ENCODE measurements at places on chromosomes 16 and 17.

- DNase-seq, result no peak
Measured at GRCh38 chr16:72424757-72425156, 252.8 kb upstream of the PMFBP1 start.

- DNase-seq, result no peak
Measured at GRCh38 chr16:69709456-69710084, 16.8 kb downstream of the NQO1 start.

DNA sequence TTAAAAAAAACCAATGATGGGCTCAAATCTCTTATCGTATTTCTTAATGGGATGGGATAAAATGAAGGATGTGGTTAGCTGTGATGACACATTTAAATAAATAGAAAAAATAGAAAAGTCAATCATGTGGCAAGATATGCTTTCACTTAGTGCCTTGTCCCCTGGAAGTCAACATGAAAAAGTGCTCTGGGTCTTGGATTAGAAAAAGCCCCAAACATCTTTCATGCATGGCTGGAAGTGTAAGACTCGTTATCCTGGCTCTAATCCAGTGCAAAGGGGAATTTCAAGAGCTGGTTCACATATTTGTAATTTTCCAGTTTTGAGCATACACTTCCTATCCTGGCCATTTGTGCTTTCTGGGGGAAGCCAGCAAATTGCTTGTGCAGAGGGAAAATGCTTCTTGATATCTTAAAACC is 160.9 kb downstream of the MAP2K6 start:
- no peak for DNase-seq

DNA sequence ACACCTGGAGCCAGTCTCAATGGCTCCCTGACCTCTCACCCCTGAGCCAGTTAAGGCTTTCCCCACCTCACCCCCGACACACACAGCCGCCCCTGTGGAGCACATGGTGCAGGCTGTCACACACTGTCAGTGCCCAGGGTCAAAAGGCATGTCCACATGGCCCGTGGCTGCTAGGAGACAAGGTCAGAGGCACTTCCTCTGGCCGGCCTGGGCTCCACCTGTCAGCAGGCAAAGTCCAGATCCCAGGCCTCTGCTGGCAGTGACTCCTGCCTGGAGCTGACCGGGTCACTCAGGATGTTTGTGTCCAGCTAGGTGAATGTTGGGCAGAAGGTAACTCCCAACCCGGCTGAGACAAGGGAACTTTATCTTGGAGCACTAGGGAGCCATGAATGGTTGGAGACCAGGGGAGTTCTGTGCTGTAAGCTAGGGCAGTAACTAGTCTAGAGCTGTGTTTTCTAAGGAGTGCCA is 6.0 kb downstream of the SREBF1 start:
- no peak for DNase-seq

DNA sequence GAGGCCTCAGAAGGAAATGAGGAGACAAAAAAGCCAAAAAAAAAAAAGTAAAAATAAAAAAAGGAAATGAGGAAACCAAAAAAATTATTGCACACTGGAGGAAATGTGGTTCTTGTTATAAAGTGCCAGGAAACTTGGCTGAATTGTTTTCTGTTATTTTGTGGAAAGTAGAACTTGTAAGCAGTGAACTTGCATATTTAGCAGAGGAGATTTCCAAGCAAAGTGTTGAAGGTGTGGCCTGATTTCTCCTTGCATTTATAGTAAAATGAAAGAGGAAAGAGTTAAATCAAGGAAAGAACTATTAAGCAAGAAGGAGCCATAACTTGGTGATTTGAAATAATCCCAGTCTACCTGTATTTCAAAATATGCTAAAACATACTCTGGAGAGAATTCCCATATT is 34.1 kb upstream of the CPPED1 start:
- DNase-seq, result no peak

GRCh38 chr16:19994466-19995170 is 79.1 kb downstream of the GPR139 start:
- no peak for DNase-seq

DNA sequence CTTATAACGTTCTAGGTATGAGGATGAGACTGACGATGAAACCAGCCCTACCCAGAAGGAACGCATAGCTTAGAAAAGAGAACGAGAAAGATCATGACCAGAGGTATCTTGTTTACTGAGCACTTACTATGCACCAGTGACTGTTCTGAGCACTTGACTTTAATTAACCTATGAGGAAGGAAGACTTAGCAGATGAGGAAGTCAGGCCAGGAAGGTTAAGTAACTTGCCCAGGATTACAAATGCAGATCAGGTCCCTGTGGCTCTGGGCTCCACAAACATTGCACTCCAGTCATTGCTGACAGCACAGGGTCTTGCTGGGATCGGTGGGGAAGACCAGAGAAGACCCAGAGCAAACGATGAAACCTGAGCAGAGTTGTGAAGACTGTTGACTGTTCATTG is 7.1 kb downstream of the KRT13 start:
- DNase-seq, result no peak

GRCh38 chr17:49002766-49003165 is 5.6 kb downstream of the IGF2BP1 start:
- DNase-seq, result no peak

DNA sequence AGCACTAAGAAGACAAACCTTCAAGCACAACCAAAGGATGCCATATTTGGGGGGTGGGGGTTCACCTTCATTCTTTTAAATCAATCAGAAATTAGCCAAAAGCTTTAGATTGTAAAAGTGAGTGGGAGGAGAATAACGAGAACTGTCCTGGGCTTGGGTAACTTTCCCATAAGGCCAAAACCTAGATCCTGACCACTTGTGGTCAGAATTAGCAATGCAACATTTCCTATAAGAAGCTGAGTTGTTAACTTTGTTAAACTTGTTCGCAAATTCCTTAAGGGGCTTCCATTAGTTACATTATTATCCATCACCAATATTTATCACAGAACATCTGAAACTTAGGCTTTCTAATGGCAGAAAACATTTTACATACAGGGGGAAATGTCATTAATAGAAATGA is 25.1 kb downstream of the STAT5B start:
- no peak for DNase-seq

- no peak for DNase-seq
Measured at GRCh38 chr17:33154869-33155455, 138.1 kb downstream of the ASIC2 start.

- DNase-seq, result no peak
Measured at GRCh38 chr17:50692448-50693035, 15.2 kb downstream of the ANKRD40 start.

DNA sequence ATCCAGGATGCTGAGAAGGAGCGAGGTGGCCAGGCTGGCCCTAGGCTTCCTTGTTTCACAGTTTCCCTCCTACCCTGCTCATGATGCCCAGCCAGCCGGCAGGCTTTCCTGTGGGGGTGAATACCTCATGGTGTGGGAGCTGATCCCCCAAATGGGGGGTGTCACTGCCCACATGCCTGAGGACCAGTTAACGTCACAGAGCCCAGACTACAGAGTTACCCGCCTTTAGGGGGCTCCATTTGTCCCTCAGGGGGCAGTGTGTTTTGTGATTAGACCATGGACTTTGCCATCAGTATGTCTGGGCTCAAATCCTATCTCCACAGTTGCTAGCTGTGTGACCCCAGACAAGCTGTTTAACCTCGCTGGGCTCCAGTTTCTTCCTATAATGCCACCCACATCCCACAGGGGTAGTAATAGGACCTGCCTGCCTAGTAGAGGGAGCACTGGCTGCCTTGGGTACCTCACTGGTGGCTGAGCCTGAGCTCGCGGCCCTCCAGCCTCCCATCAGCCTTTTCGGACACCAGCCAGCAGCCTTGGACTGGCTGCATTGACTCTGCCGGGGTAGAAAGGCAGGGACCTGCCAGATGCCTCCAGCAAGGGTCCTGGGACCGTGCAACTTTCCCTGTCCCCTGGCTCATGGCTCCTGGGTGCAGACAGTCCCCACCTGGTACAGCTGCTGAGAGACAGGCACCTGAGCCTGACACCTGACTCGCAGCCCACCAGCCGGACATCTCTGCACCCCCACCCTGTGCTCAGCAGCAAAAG is 87.5 kb upstream of the GSE1 start:
- no peak for DNase-seq

DNA sequence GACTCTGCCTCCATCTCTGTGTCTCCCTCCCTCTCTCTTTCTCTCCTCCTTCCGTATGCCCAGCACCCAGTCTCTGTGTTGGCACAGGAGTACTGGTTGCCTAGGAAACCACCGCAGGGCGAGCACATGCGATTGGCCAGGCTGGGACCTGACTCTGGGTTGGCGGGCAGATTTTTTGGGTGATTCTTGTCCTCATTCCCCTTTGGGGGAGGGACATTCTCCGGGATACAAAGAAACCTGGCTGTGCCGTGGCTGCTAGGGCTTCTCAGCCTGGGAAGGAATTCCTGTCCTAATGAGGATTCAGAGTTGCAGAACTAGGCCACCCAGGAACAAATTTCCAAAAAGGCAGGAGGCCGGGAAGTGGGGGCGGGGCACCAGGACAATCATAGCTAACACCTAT is 168.9 kb downstream of the SHISA9 start:
- DNase-seq, result no peak

- no peak for DNase-seq
Measured at GRCh38 chr16:13021996-13022395, 120.6 kb downstream of the SHISA9 start.

DNA sequence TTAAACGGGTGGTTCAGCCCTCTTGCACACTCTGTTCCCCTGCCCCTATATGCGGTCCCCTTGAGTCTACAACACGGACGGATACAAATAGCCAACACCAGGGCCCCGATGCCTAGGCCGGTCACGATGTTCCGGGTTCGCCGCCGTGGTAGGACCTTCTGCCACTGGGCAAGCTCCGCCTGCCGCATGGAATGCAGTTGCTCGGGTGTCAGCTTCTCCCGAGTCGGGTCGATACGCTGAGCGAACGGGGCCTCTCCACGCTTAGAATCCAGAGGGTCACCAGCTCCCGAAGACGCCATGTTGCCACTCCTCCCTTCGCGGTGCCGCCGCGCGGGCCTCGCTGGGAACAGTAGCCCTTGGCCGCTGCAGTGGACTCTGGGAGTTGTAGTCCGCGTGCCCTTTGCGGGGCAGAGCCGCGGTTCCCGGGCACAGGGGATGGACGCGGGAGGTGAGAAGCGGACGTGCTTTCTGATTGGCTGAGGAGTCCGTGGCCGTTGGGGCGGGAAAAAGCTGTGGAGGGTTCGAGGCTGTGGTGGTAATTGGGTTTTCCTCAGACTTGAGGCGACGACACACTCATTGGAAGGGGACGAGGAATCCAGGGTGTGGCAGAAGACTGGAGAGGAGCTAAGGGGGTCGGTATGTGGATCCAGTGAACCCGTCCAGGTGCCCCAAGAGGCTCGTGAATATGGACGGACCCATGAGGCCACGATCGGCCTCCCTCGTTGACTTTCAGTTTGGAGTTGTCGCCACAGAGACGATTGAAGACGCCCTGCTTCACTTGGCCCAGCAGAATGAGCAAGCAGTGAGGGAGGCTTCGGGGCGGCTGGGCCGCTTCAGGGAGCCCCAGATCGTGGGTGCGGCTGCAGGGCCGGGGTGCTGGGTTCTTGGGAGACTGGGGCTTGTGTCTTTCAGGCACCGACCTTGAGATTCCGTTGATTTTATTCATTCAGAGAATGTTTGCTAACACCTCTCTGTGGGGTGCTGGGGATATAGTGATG is at the start of the genes CNTD1 and COA3:
TSS of gene CNTD1 (plus strand) at position 479 of the 998 bp plus-strand sequence. CDS start at position 686, 207 bp downstream.
TSS of gene COA3 (minus strand) at position 322 of the 998 bp plus-strand sequence. CDS start at position 299, 23 bp downstream.
- DNase-seq, result peak; percentile 86

DNA sequence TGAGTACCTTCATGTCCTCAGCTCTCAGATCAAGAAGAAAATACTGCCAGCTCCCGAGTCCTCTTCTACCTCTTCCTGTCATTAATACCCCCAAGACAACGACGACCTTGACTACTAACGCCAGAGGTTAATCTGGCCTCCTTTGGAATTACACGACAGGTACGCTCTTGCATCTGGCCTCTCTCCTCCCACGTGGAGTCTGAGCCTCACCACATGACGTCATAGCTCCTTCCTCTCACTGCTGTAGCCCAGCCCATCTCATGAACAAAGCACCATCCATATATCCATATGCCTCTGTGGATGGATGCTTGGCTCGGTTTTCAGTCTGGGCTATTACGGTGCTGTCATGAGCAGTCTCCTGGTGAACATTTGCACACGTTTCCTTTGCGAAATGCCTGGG is 110.2 kb upstream of the TNRC6C start:
- no peak for DNase-seq

DNA sequence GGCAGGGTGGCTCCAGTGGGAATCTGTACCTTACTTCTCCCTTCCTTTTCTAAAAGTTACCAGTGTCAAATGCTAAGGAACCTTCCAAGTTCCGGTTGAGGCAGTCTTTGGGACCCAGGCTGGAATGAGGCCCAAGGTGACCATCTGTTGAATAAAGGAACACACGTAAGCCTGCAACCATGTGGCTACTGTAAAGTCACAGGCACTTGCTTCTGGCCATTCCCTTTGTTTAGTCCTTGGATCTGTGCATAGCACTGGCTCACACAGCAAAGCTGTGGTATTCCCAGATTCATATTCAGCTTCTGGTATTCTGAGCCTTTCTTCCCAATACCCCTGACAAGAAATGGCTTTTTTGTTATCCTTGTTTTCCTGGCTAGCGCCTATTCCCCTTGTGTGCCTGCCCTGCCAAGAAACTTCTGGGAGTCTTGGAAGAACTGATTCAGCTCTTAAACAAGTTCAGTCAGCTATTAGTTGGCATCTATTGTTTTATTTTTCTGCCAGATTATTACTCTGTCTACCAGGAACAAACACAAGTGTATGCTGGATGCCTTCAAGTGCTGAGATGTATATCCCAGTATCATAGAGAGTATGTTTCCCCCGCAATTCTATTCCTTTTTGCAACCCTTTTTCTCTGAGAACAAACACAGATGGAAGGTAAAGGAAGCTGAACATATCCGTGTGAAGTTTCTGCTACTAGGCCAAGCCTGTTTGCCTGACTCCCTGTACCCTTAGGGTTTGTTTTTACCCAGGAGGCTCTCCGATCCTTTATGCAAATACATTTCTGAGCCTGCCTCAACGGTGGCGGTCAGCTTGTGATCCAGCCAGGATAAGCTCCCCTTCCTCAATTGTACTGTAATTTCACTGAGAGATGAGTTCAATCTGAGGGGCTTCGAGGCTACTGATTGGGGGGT is 13.2 kb downstream of the TMEM238L start:
- DNase-seq, result no peak

DNA sequence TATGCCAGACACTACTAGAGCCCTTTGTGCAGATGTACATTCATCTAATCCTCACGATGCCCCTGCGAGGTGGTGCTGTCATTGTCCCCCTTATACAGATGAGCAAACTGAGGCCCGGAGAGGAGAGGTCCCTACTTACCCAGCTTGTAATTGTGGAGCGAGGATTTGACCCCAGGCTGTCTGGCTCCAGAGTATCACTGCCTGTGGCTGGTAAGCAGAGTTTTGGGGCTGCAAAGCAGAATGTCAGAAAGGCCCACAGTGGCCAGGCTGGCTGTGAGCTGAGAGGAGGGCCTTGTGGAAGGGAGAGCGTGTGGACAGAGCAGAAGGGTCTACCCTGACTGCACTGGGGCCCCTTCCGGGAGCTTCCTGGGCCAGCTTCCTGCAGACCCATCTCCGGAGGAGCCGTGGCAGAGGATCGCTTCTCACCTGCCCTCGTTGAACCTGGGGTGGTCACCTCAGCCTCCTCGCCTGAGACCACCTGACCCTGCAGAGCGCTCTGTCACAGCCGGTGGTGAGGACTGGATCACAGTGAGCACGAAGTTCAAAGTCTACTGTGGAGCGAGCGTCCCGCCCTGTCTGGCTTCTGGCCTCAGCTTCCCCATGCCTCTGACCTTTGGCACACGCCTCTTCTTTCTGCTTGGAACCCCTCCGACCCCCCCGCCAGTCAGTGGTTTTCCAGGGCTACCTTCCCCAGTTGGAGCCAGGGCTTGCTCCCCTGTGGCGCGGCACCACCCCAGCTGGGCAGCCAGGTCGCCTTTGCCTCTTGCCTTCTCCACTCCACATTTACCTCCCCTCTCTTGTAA is 12.1 kb downstream of the CMIP start:
- no peak for DNase-seq

- no peak for DNase-seq
Measured at GRCh38 chr17:78276098-78276887, 44.9 kb downstream of the TMEM235 start.

All from activated naive CD8-positive, alpha-beta T cell treated with anti-CD3 and anti-CD28 coated beads, Interleukin-2, amount 50 U/mL, for 24 hours (primary cell).